Stimulated activated CD4-positive, alpha-beta T cell treated with anti-CD3 and anti-CD28 coated beads, Interleukin-4, amount 100 ng/mL, for 48 hours (primary cell): ENCODE measurements at places on chromosomes 4 and X.

- DNase-seq = no peak
Observed at GRCh38 chrX:119726900-119727555, 31.4 kb upstream of the SOWAHD start.

DNA sequence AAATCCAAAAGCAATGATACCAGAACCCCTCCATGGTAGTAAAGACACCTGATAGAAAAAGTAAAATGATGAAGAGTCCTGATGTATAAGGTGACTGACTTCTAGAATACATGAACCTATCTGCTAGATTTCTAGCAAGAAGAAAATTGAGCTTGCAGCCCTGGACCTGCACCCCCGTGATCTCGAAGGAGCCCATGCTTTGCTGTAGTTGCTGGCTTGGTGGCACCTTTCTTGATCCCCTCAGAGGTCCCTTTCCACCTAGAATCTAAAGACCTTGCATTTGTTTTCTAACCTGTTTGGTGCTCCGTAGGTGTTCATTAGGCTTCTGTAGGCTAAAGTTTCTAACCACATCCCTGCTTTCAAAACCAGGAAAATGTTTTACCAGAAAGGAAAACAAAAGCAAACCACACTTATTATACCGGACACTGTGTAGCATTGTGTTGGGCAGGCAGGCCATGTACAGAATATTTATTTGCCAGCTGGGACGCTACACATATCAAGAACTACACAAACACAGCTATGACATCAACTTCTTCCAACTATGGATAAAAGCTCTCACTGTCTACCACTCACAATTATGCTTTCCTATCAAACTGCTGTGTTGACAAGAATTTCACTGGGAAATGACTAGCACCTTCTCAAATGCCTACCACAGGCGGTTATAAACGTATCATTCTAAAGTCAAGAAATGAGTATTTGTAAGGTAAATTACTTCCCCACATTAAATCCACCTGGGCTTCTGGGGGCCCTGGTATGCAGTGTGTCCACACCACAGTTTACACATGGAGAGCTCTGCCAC lies 316.2 kb downstream of the UNC5C start:
- DNase-seq = no peak

- DNase-seq = no peak
Observed at GRCh38 chrX:78543281-78543680, 115.8 kb downstream of the RTL3 start.

DNA sequence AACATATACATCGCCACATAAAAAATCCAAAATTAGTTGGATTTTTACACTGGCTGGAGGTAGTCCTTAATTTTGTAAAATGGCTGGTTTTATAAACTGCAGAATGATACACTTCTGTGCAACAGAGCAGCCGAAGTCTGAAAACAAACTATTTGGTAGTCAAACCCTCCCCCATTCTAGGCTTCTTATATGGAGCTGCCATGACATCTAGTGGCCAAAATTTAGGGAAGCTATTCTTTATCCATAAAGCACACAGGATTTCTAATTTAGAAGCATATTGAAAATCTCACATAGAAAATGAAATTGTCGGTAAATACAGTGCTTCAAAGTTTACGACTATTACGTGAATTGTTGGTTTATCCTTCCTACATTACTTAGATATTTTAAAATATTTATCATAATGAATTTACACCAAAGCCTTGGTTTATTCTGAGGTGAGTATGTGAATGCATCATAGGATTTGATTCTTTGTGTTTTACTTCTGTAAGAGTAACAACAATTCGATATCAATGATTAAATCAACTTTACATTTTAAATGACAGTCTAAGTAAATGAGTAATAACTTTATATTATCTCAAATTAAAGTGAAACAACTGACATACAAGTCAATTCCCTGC lies 113.4 kb upstream of the FAM241A start:
- no peak for DNase-seq

DNA sequence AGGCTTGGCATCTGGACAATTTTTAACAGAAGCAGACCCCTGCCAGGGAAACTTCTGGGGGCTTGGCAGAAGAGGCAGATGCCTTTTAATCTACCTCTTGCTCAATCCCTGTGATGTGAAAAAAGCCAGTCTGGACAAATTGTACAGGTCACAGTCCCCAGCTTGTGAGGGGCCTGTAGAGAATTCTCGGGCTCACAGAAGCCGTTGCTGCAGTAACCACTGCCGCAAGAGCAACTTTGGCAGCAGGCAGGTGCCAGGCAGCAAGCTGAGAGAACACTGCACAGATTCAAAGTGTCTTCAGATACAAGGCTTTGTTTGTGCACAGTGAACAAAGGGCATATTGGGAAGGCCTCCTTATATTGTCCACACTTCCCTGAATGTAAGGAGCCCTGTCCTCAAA lies 11.7 kb downstream of the GPKOW start:
- no peak for DNase-seq

DNA sequence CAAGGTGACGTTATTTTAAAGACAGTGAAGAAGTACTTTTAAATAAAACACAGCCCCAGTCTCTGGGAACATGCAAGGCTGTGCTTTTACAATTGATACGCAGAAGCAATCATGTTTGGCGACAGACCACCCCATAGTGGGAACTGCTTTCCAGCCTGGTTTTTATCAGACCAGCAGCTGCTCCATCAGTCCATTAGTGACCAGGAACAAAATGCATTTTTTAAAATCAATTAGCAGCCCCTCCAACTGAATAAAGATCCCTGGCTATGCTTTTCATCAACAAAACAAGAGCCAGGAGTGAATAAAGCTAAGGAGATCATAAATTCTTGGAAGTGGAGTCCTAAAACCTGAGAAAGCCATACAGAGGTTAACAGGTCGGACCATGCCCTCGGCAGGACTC lies 153.0 kb upstream of the TENM3 start:
- no peak for DNase-seq

GRCh38 chrX:30275498-30275897 lies 28.6 kb downstream of the MAGEB1 start:
- no peak for DNase-seq

DNA sequence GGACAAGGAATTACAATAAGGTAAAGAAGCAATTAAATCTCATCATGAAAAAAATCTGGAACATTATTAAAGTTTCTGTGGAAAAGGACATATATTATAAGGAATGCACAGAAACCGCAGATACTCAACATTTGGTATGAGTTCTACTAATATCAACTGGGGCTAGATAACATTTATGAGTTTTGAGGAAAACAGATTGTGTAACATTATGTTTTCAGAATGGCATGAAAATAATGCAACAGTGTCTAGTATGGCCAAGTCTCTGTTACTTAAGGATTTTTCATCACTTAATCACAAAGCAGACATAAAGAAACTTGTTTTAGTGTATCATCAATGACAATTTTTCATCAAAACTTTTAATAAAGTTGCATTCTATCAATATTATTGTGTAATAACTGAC lies 785.0 kb downstream of the GLUD2 start:
- DNase-seq = no peak

DNA sequence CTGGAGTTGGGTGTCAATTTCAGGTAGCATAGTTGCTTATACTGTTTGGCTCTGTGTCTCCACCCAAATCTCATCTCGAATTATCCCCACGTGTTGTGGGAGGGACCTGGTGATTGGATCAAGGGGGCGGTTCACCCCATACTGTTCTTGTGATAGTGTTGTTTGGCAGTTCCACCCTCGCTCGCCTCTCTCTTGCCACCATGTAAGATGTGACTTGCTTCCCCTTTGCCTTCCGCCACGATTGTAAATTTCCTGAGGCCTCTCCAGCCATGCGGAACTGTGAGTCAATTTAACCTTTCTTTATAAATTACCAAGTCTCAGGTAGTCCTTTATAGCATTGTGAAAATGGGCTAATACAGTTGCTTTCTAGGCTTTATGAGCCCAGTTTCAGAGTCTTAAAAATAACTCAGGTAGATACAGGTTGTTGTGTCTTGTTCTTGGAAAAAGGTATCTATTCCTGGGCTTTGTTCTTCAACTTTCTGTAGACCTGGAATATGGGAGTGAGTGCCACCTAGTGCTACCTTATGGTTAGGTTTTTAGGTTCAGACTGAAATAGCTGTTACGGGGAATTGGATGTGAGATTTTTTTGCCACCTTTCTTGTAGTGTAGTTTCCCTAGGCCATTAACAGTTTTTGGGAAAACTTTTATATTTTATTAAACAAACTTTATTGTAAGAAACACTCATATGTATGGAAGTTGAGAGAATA lies 15.6 kb downstream of the PGK1 start:
- no peak for DNase-seq

- DNase-seq = no peak
Observed at GRCh38 chr4:52939325-52939724, 77.2 kb downstream of the RASL11B start.

DNA sequence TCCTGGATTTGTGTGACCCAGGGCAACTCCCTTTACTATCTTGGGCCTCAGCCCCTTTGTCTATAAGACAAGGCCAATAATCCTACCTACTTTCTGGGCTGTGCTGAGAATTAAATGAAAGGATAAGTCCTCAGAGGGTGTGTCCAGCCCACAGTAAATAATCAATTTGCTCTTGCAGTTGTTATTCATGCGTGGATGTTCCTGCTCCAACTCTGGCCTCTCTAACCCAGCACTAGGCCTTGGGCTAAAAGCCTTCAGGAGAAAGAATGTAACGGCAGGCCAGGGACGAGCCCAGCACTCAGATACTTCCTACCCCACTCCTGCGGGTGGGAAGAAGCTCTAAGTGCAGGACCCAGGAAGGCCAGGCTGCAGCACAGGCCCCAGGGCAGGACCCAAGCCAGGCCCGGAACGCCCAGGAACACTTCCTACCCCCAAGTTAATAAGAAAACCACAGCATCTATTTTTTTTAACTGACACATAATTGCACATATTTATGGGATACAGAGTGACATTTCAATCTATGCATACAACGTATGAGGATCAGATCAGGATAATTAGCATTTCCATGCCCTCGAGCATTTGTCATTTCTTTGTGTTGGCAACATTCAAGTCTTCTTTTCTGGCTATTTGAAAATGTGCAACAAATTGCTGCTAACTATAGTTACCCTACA lies 179.6 kb upstream of the RBPJ start:
- DNase-seq = no peak

- no peak for DNase-seq
Observed at GRCh38 chr4:566508-567295, 9.4 kb downstream of the TMEM271 start.

DNA sequence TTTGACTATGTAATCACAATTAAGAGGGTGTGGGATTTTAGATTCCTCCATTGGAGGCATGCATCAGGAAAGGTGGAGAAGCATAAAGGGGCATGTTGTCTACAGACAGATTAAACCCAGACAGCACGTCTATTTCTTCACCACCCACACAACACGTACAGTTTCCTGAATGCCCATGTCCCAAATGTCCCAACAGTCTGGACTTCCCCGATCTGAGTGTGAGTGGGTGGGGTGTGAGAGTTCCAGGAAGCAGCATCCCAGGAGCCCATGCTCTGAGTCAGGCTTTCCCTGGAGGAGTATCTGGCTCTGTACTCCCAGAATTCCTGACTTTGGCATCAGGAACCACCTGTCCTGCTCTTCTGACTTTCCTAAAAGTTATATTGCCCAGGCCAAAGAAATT lies 30.8 kb upstream of the NDP start:
- no peak for DNase-seq

DNA sequence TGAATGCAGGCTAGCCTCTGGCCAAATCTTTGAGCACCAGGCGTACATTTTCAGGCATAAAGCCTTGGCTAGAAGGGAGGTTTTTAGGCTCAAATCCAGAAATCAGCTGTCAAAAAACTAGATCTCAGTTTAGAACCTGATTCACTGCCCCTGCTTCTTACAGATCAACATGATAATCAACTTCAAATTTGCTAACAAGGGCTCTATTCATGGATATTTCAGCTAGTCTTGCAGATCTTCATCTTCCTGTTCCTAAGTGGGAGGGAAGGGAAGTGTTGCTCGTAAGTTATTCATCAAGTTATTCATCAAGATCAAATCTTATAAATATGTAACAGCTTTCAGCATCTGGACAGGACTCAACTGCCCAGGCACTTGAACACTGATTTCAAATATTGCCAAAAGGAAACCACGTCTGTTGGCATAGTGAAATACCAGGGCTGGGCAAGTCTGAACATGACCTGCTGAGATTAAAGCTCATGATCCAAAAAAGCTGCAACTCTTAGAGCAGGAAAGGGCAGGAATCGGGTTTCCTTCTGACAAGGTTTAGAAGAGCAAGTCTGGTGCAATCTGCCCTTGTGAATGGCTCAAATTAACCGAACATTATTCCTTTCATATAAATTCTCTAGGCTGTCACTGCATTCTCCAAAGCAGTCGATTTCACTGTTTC lies 200.3 kb downstream of the PDGFC start:
- DNase-seq = no peak

DNA sequence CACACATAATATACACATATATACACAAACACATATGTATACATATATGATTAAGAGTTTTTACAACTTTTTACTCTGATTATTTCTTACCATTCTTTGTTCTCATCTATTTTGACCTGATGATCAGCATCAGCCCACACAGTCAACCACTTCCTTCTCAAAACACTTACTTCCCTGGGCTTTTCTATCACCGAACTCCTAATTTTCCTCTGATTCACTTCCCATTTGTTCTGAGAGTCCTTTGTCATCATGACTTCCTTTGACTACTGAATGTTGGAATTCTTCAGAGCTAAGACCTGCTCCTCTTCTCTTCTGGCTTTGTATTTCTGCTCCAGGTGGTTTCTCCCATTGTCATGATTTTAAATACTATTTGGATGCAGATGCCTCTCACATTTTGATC lies 209.5 kb upstream of the AFF2 start:
- DNase-seq = no peak

DNA sequence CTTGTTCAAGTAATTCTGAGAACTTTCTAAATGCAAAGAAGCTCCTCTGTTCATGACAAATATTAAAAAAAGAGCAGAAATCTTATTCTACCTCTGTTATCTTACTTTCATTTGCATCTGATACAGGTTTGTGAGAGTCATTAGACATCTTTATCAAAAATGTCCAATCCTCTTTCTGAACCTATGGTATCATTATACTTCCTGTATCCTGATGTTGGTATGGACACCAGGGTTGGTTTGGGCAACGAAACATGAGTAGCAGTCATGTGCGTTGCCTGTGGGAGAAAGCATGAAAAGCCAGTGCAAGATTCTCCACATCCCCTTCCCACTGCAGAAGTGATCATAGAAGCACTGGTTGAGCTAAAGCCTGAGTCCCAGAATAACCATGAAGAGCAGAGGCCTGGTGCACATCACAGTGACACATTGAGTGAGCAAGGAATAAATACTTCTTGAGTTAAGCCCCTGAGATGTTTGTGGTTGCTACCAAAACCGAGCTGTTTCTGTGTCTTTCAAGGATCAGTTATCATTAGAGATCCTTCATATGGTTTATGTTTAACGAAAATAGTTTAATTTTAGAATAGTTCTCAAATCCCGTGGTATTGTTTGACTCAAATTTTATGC lies 197.2 kb downstream of the BANK1 start:
- no peak for DNase-seq
